AML-193 (cell line): ENCODE measurements at places on chromosomes 1 and 21.

DNA sequence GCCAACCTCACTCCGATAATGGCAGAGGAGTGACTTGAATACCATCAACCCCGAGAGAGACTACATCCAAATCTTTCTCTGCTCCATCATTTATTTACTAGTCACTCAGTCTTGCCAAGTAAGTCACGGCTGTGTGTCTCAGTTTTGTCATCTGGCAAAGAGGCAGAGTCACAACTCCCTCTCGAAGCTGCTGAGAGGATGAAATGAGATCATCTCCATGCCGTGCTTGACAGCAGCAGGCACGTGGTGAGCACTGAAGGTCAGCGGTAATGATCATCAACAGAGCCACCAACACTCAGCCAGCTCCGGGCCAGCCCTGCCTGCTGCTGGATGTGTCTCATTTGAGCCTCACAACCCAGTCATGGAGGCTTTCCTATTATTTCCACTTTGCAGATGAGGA is 19.9 kb downstream of the ALDH4A1 start:
- no peak for DNase-seq

DNA sequence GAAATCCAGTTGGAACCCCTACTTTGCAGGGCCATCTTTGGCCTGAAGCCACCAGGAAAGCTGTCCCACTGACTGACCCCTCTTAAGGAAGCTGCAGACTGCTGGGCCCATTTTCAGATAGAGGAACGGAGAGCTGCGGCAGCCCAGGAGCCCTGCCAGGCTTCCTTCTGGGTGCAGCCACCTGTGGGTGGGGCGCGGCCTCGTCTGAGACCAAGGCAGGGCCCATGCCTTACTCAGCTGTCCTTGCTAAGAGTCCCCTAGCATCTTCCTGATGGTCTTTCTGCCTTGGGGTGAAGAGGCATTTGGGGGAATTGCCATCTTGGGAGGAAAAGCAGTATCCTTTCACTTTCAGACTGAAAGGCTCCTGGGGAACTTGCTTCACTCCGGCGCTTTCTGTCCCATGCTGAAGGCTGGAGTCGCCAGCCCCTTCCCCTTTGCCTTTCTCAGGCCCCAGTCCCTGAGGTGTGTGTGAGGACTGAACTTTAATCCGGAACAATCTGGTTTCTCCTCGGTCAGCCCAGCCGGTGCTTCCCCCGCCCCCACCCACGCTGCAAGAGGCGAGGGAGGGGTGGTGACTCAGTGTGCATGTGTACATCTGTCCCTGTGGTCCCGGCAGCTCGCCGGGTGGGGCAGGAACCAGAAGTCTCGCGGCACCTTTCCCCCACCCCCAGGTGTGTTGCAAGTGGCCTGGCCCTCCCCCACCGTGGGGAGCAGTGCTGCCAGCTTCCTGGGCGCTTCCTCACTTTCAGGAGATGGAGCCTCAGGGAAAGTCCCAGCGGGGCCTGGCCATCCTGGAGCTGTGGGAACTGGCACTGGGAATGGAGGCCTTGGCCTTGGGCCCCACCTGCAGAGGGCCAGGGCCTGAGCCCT is 5.1 kb downstream of the ZC3H12A start:
- DNase-seq, result peak; percentile 82

DNA sequence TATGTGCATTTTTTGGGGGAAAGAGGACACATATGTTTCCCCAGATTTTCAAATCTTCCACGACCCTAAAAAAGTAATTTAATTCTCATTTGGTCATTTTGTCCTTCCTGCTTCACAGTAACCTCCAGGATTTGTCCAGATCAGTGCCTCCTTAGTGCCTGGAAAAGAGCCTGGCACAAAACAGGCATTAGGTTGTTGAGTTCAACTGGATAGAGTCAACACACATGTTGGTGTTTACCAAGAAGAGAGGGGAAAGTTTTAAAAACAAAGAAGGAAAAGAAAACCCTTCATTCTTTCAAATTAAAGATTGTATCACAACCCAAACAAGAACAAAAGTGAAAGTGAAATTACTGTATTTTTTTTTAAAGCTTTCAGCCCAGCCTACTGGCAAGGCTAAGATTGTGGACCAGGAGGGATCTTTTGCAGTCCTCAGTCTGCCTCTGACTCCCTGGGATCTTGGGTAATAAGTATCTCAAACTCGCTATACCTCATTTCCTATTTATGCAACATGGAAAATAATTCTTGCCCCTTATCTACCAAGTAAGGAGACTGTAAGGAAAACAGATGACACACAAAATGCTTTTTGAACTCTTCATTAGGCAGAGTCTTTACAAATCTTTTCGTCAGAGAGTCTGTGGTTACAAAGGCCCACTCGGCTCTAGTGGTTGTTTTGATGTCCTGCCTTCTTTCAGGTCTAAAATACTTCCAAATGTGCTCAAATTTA is 57.8 kb downstream of the ZNF281 start:
- DNase-seq, result peak; percentile 46

GRCh38 chr1:234961456-234962339 is 166.9 kb downstream of the TOMM20 start:
- peak; percentile 77 for DNase-seq

GRCh38 chr1:155012776-155013602 is 10.4 kb downstream of the ZBTB7B start:
- peak; percentile 31 for DNase-seq
